ENCODE measurements at places on chromosomes 5 and 9. TPM values are rescaled to one million over a fixed set of nuclear protein-coding genes. Genes with fewer than 3 reads are reported as not detected.

The ACOT12 gene
- total RNA-seq = 0.36 TPM

The NRG2 gene
- total RNA-seq = 0.71 TPM

The NUTM2G gene
- total RNA-seq = 0.65 TPM

The SMIM32 gene
- 0.22 TPM for total RNA-seq

The MYMK gene
- not detected for total RNA-seq

The GPR150 gene
- 0.78 TPM for total RNA-seq

The OLFM1 gene
- 0.92 TPM for total RNA-seq

The ITK gene
- 0.05 TPM for total RNA-seq

The KIF4B gene
- 0.30 TPM for total RNA-seq

The PNPLA7 gene
- total RNA-seq = 1.5 TPM

The GFRA3 gene
- 0.59 TPM for total RNA-seq

The PAPPA gene
- total RNA-seq = 26.8 TPM

The RUSC2 gene
- total RNA-seq = 39.9 TPM

The HSPA5 gene
- 105 TPM for total RNA-seq

The MARCHF3 gene
- total RNA-seq = 1.6 TPM

The PLAC8L1 gene
- 0.69 TPM for total RNA-seq

The HSPB3 gene
- total RNA-seq = 8.2 TPM

The KCNMB1 gene
- total RNA-seq = 0.05 TPM

The FAM13B gene
- total RNA-seq = 13.1 TPM

The KLF9 gene
- 1.9 TPM for total RNA-seq

The OR13C4 gene
- not detected for total RNA-seq

The TAF11L5 gene
- 1.0 TPM for total RNA-seq

The MARVELD2 gene
- 0.22 TPM for total RNA-seq

The CNTNAP3B gene
- 6.4 TPM for total RNA-seq

The IL5 gene
- not detected for total RNA-seq

The DND1 gene
- total RNA-seq = not detected

The POLK gene
- 28.7 TPM for total RNA-seq

The KIAA1958 gene
- 26.3 TPM for total RNA-seq

The AMBP gene
- total RNA-seq = not detected

The SCAI gene
- total RNA-seq = 6.8 TPM

The GRPEL2 gene
- total RNA-seq = 20.0 TPM

The CER1 gene
- not detected for total RNA-seq

The MARCHF11 gene
- not detected for total RNA-seq

The PPP2CA gene
- 67.7 TPM for total RNA-seq

The WNT8A gene
- total RNA-seq = 0.67 TPM

The CNTRL gene
- 15.9 TPM for total RNA-seq

The LMAN2 gene
- total RNA-seq = 141 TPM

The SMU1 gene
- 29.4 TPM for total RNA-seq

The TPD52L3 gene
- total RNA-seq = not detected

The PCDHGB6 gene
- 4.1 TPM for total RNA-seq

The ZFP37 gene
- total RNA-seq = 1.7 TPM

The CTNND2 gene
- 58.5 TPM for total RNA-seq

The LIX1 gene
- 1.4 TPM for total RNA-seq

The C9orf152 gene
- total RNA-seq = 0.27 TPM

The SEMA6A gene
- total RNA-seq = 2.6 TPM

The STING1 gene
- total RNA-seq = 0.16 TPM

The SPINK7 gene
- total RNA-seq = not detected

The NME5 gene
- 1.7 TPM for total RNA-seq

The ENTPD2 gene
- 0.36 TPM for total RNA-seq

The IRX2 gene
- total RNA-seq = 4.1 TPM

The CWC27 gene
- total RNA-seq = 26.0 TPM

The PCDHA11 gene
- 11.6 TPM for total RNA-seq

The PIP5K1B gene
- total RNA-seq = 2.5 TPM

The PDGFRB gene
- total RNA-seq = 0.36 TPM

The ASTN2 gene
- total RNA-seq = 16.2 TPM

The MAST4 gene
- total RNA-seq = 17.7 TPM

The ACTBL2 gene
- 0.29 TPM for total RNA-seq

The C9orf50 gene
- not detected for total RNA-seq

The IL4 gene
- total RNA-seq = not detected

Measured in motor neuron (in vitro differentiated cells).